ENCODE measurements at places on chromosomes 1 and 21.

DNA sequence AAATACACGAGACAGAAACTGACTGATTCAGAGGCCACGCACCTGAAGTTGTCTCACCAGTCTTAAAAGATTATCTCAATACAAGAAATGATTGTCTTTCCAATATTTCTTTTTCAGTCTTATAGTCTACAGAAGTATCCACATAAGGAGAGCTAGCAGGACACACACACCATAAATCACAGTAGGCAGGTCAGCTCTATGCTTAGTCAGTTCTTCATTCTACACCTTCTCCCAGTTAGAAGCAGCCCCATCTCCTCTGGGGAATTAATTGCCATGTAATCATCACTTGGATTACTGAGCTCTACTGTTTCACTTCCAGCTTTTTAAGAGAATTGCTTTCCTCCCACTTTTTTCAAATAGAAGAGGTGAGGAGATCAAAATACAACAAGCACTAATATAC lies 59.6 kb downstream of the SMYD3 start:
- DNase-seq, result no peak

- no peak for DNase-seq
These were observed 367.9 kb upstream of the DUSP10 start for GRCh38 chr1:222109836-222110235.

DNA sequence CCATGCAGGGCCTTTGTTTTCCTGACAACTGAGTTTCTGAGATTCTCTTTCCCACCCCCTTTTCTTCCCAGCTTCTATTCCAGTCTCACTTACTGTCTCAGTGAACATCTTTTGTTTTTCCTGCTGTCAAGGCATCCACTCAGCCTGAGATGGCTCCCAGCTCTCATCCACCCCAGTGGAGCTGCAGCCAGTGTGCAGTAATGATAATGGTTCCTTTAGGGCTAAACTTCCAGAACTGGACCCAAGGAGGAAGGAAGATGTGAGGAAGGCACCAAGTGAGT lies 44.4 kb upstream of the KIRREL1 start:
- no peak for DNase-seq

- DNase-seq, result no peak
These were observed 66.5 kb downstream of the FCRL5 start for GRCh38 chr1:157485793-157486192.

Measured in CD4-positive, alpha-beta T cell treated with Interleukin-4 for 1 hour (primary cell).